Heart right ventricle (tissue), 16 donors: ENCODE measurements at places on chromosomes 12 and 14.

DNA sequence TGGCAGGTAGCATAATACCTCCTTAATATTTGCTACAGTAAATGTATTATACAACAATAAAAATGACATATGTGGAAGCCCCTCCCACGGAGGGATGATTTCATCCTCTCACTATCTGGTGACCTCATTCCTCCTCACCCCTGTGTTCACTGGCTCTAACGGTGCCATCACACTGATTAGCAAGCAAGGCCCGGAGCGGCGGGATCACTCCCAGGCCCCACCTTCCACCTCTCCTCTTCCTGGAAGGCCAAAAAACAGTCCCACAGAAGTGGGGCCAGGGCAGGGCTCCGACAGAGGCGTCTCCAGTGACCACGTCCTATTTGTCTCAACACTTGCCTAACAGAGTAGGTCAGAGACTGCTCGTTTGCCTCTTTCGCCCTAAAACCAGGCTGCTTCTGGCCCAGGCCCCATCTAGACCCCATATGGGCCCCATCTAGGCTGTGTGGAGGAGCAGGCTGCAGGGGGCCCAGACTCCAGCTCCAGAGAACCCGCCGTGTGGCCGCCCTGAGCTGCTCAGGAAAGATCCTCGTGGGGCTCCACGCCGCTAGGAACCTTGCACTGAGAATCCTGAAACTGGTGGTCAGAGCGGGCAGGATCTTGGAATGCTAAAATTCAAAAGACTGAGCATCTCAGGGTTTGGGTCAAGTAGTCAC, 3.7 kb downstream of the SELPLG start:
- DNase-seq, result no peak

DNA sequence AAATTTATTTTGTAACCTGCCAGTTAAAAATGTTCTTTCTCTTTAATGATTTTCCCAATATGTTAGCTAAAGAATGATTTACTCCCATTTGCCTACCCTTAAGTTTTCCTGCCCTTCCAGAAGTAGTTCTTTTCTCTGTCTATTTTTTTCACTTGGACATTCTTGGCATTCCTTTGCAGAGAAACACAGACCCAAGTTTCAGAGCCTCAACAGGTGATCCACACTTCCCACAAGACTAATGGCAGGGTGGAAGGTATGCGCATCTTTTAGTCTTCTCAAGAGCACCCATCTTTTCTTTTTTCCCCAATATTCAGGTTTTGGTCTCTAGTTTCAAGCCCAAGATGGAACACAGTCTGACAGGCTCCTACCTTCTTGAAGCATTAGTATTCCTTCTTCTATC, 420.7 kb downstream of the ADAMTS20 start:
- no peak for DNase-seq

DNA sequence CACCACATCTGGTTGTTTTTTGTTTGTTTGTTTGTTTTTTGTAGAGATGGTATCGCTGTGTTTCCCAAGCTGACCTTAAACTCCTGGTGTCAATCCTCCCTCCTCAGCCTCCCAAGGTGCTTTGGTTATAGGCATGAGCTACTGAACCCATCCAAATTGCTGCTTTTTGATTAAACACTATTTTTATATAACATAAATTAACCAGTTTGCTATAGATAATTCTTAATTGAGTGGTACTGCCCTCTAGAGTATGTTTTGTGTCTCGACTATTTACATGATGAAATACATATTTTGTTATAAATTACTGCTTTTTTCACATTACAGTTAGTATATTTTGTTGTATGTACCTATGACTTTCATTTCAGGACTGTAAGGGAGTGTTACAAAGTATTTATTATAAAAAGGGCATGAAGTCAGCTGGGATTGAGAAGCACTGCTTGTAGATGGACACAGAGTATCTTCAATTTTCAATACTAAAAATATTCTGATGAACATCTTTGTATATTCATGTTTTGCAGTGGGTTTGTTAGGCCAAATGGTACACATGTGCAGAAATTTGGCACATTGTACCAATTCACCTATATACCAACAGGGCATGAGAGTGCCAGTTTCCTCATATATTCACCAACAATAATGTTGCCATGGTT, 14.9 kb upstream of the SCAF11 start:
- DNase-seq, result no peak

- no peak for DNase-seq
These were observed 90.4 kb downstream of the SRGAP1 start for GRCh38 chr12:63934936-63935335.

DNA sequence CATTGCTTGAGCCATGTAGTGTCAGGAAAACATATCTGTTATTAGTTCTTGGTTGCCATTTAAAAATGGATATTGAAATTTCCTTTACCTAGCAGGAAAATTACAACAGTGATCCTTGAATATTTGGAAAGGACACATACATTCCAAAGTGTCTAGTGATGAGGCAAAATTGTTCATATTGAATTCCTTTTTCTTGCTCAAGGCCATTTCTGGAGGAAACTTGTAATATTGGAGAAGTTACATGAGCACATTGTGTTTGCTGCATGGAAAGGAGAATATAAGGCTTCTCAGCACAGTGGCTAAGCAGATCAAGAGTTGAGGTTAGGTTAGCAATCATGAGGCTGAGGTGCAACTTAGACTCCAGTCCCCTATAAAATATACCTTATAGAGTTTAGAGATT, 121.9 kb downstream of the PDE3A start:
- no peak for DNase-seq

GRCh38 chr14:104135904-104136471, 2.4 kb upstream of the KIF26A start:
- peak; percentile 28 for DNase-seq

GRCh38 chr12:15599266-15600037, 189.7 kb downstream of the EPS8 start:
- peak; percentile 70 for DNase-seq

GRCh38 chr12:29152223-29152868, 3.3 kb downstream of the FAR2 start:
- DNase-seq, result no peak

DNA sequence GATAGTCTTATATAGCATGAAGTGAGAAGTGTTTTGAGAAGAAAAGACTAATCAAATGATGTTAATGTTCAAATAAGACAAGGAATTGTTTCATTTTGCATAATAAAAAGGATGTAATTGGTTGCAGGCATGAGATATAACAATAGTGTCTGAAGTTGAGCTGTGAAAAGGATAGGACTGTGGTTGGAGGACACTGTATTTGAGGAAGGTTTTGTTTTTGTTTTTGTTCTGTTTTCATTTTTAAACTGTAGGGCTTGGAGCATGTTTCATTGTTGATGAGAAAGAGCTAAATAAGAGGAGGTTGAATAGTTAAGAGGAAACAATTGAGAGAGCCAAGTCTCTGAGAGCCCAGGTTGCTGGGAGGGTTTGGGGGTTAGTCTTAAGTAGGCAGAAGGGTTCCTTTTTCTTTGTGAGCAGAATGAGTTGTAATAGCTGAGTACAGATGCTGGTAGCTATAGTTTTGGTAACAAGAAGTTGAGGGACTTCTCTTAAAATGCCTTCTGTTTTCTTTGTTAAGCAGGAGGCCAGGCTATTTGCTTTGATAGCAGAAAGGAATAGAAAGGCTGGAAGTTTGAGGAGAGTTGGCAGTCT, 58.4 kb downstream of the CCDC91 start:
- DNase-seq, result no peak

DNA sequence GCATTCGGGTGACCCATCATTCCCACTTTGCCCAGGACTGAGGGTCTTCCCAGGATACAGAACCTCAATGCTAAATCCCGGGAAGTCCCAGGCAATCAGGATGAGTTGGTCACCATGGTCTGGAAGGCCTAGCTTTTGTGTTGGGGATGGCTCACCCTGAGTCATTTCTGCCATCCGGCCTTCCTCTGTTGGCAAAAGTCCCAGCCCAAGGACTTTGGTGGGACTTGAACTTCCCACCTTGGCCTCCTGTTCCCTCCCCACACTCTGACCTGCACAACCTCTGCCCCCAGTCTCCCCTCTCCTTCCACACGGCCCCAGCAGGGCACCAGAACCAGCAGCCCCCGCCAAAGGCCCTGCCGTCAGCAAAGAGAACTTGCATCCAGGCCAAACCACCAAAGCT, 24.6 kb upstream of the NCOR2 start:
- DNase-seq, result no peak

- no peak for DNase-seq
These were observed 84.1 kb downstream of the ITPR2 start for GRCh38 chr12:26748741-26749431.

- DNase-seq, result no peak
These were observed 8.7 kb upstream of the AQP2 start for GRCh38 chr12:49941556-49942511.

GRCh38 chr12:127579446-127579845, 687.5 kb upstream of the TMEM132C start:
- no peak for DNase-seq

DNA sequence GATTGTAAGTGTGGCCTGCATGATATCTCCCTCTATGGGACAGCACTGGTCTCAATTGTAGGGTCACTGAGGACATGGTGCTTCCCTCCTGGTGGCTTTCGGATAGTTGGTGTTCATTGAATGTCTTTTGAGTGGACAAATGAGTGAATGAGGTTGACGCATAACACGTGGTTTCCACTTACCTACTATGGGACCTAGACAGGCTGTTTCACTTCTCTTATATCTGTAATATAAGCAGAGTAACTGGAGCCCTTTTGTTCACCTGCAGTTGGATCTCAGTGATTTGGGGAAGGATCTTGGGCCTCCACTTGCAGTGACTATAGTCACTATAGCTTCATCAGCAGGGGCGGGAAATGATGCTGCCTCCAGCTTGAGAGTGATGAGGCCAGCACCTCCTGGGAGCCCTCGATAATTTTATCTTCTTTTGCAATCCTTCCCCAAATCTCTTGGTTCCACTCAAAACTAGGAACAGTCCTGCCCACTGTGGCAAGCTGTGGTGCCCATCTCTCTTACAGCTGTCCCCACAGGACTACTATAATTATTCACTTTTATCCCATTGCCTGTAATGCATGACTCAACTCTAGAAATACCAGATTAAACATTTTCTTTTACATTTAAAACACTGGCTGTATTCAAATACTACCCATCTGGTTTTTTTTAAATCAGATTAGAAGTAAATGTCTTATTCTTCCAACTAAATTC, 242.9 kb downstream of the CHST11 start:
- no peak for DNase-seq

- DNase-seq, result no peak
These were observed 61.3 kb downstream of the ARF6 start for GRCh38 chr14:49954171-49954631.

GRCh38 chr14:81331229-81332021, 68.7 kb downstream of the STON2 start:
- DNase-seq, result no peak

DNA sequence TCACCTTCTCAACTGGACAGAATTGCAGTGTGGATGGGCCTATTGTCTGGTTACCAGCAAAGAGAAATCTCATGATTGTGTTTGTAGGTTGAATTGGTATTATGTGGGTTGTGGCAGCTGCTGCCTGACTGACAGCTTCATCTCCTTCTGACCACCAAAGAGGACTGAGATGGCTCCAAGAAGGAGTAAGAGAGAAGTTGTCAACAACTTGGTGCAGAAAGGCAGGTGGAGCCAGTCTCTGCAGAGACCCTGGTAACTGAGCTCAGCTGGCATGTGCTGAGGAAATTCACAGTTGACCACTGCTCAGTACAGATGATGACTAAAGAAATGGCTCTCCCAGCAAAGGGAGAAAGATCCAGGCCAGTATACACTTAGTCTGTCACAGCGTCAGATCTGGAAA, 240.0 kb upstream of the AMIGO2 start:
- DNase-seq, result no peak

DNA sequence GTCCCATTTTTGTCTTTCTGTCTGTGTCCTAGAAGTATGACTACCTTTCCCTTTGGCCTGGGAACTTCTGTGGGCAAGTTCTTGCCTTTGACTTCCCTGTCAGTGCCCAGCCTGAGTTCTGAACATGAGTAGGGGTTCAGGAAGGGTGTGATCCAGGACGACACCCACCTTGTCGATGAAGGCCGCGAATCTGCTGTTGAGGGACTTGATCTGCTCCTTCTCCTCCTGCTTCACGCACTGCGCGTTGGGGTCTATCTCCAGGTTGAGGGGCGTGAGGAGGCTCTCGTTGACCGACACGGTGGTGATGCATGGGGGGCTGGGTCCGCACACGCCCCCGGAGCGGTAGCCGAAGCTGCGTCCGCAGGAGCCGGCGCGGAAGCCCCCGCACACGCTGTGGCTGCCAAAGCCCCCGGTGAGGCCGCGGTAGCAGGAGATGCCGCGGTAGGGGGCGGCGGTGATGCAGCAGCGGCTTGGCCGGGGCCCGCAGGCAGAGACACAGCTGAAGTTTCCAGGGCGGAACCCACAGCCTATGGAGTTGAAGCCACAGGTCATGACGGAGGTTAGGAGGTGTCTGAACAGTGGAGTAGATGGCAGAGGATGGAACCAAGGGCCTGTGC, at the start of gene KRT83:
Gene KRT83, minus strand, starts transcription at position 615 of the 617 bp plus-strand sequence. Its CDS starts 63 bp downstream, at position 552.
- DNase-seq, result no peak

DNA sequence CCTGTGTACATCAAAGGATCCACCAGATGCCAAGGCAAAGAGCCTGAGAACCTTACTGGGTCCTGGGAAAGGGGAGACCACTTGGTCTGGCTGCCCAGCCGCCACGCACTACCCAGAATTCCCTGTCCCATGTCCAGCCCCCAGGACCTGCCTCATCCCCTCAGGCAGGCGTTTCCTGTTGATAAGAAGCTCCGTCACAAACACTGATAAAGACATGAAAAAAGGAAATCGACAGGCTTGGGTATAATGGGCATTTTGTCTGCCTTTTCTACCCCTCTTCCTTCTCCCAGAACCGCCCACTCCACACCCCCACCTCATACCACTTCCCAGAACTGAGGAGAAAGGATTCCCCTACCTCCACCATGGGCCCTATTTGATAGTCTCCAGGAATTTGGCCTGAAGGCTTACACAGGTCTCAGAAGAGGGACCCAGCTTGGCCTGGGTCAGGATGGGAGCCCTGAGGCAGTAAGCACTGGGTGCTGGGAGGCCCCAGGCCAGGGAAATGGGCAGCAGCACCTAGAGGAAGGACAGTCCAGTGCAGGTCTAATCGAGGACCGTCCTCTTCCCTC, 18.8 kb downstream of the ACVRL1 start:
- DNase-seq, result no peak

- DNase-seq, result peak; percentile 51
These were observed 102.2 kb downstream of the ERC1 start for GRCh38 chr12:1093166-1093751.

DNA sequence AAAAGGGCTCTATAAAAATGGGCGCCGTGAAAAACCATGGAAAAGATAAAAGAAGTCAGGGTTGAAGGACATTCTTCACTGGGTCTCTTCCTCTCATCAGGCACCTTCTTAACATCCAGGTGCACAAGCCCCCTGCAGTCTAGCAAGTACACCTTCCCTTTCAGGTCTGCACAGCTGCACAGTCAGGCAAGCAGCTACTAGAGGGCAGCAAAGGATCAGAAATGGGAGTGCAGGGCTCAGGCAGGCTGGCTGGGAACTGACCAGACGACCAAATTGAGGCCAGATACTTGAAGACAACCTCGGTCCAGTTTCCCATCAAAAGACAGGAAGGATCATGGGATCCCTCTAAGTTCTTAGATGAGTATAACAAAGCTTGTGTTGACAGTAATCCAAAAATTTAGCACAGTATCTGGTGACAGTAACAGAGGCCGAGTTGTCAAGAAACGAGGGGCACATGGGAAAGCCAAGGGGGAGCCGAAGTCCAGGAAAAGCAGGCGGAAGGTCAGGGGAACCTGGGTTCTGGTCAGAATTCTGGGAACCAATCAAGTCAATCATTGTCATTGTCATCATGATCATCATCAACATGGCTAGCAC, 10.1 kb upstream of the GRIP1 start:
- DNase-seq, result peak; percentile 17

GRCh38 chr14:54535646-54536045, 25.9 kb downstream of the CGRRF1 start:
- DNase-seq, result no peak

GRCh38 chr12:26283046-26283445, 87.7 kb downstream of the SSPN start:
- DNase-seq, result no peak

- DNase-seq, result no peak
These were observed 25.2 kb downstream of the SERPINA1 start for GRCh38 chr14:94363151-94363624.
